ENCODE measurements at places on chromosomes 11 and 22.
A peak's percentile ranks its signal among the peaks of the same experiment; 100 is the strongest.

DNA sequence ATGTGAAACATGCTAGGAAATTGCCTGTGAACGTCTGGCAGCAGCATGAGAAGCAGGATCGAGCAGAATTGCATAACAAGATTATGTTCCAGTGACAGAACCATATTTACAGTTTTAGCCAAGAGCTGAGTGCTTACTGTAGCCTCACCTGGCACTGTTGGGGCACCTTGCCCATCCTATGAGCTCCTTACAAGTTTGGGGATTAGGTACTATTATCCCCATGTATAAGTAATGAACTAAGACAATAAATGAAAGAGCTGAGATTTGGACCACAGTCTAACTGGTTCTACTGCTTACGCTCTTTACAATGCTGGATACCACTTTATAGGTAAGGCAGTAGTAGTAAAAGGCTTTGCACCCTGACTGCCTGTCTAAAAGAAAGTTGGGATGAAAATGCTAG lies 17.1 kb upstream of the PATE1 start:
- peaks cover 29% of the 10 kb centered on the region for H3K27me3 ChIP-seq
- H3K4me1 ChIP-seq = no peaks in the 10 kb centered on the region
- DNase-seq = no peak
- no peak overlapping the region for H3K27ac ChIP-seq
- no peak overlapping the region for H3K4me3 ChIP-seq
- H3K36me3 ChIP-seq = no peaks in the 10 kb centered on the region

DNA sequence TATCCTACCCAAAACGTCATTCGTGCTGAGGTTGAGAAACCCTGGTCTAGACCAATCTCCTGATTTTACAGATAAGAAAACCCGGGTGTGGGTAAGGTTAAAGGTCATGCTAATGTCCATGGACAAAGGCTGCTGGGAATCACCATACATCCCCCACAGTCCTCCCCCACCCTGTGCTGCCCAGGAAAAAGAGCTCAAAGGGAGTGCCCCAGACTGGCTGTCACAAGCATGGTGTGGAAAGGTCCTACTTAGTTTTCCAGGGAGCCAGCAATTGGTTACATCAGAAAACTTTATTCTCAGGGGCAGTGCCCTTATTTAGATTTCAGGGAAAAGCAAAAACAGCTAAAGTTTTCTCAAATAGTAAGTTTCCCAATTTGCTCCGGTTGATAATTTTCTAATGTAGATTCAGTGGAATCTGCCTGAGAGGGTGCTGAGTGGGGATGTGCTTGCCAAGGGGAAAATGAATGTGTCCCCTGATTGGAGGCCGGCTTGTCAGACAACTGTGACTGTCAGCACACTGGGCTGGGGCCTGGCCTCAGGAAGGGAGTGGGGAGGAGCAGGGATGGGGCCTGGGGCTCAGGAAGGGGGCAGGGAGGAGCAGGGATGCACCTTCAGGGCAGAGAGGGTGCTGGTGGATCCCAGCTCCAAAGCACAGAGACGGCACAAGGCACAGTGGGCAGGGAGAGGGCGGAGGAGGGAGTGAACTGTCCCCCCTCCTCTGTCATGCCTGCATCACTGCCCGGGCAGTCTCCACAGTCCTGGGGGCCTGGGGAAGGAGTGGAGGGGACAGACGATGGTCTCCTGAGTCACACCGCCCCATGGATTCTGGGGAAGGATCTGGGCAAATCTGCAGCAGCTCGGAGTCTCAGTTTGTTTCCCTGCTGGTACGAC lies 263.6 kb downstream of the KIRREL3 start:
- no peaks in the 10 kb centered on the region for H3K36me3 ChIP-seq
- H3K4me3 ChIP-seq = no peak overlapping the region
- no peaks in the 10 kb centered on the region for H3K27me3 ChIP-seq

DNA sequence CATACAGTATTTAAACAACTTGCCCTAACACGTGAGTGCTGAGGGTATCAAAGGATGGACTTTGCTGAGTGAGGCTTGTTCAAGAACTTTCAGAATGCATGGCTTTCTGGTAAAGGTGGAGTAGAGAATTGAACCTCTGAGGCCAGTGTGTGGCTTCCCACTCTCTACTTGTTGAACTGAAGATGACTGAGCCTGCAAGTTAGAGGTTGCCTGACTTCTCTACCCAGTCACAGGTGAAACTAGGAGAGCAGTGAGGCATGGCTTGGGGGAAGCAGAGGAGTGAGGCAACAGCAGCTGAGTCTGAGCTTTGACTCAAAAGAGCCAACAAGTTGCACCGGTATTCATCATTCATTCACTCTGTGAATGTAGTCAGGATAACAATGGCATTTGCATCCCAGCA lies 256.4 kb upstream of the SESN3 start:
- no peak overlapping the region for H3K27ac ChIP-seq
- H3K4me1 ChIP-seq = peaks cover 16% of the 10 kb centered on the region
- H3K27me3 ChIP-seq = peaks cover 5% of the 10 kb centered on the region
- H3K36me3 ChIP-seq = peaks cover 3% of the 10 kb centered on the region
- H3K4me3 ChIP-seq = no peak overlapping the region

DNA sequence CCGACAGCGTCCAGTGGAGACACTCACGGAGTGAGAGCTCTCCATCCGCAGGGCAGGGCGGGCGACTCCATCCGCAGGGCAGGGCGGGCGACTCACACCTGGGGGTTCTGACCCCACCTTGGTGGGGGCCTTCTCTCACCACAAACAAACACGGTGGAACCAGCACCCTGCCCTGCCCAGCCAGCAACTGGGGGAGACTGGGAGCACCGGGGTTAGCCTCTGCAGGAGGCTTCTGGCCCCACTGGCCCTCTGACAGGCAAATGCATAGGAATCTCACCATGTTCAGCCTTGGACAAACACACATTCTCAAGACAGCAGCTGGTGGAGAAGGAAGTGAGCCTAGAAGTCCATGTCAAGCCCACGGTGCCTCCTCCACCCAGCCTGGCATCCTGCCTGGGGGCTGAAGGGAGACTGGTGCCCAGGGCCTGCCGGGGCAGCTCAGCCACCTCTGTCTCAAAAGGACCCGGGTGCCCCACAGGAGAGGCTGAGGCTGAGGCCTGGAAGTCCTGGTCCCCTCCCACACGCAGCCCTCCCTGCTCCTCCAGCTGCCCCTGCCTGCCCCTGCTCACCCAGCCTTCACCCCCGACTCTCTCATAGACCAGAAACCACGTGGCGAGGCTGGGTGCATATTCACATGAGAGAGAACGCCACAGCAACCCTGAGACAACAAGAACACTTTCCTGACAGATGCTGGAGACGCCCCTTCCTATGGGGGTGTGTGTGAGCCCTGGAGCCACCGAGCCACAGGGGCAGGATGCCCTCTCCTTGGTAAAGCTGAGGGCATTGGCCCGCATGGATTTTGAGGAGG lies 98.4 kb upstream of the B3GAT1 start:
- no peak overlapping the region for H3K27ac ChIP-seq
- no peak overlapping the region for H3K4me3 ChIP-seq
- H3K27me3 ChIP-seq = peaks cover 2% of the 10 kb centered on the region
- H3K36me3 ChIP-seq = no peaks in the 10 kb centered on the region
- no peak for DNase-seq

DNA sequence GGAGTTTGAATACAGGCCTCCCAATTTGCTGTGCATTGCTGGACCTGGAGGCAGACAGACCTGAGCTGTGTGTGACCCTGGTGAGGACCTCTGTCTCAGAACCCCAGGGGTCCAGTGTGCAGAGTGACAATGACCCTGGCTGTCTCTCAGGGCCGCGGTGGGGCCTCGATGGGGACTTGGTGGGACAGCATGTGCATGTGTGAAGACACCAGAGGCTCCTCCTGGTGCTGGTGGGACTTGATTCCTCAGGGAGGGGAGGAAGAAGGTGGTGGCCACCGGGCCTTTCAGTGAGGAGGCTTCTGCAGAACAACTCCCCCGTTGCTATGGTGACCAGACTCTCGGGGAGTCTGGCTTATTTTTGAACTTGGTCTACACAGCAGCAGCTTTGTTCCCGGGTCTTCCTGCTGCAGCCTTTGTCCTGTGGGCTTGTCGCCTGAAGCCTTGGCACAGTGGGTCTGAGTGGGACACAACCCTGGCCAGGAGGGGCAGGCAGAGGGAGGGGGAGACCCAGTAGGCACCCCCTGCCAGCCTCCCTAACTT lies 35.3 kb downstream of the MCM5 start:
- H3K4me1 ChIP-seq = peaks cover 8% of the 10 kb centered on the region
- peaks cover 8% of the 10 kb centered on the region for H3K36me3 ChIP-seq
- DNase-seq = no peak
- no peak overlapping the region for H3K4me3 ChIP-seq
- no peak overlapping the region for H3K27ac ChIP-seq

DNA sequence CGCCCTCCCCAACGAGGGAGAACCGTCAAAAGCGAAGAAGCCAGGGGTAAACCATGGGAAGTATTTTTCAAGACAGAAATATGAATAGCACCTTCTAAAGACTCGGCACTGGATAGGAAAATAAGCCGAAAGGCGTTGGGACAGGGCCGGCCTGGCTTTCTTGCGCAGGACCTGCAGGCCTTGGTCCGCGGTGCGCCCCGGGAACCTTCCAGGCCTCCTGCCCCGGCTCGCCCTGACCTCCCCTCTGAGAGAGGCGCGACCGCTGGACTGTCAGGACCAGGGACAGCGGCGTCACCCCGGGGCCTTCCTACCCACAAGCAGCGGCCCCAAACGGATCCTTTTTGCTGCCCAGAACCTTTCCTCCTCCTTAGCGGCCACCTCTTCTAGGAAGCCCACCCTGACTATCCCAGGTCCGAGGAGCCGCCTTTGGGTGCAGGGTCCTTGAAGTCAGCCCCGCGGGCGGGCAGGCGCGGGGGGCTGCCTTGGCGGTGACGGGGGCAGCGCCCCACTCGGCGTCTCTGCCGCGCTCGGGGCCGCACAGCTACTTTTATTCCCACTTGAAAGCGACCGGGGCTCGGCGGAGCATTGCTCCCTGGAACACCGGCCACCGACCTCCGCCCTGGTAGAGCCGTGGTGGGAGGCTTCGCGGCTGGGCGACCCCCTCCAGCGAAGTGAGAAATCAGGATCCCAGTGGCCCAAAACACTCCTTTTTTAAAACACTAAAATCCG lies 650 bp upstream of the MAPK11 start:
- peak; percentile 90 for DNase-seq
- no peaks in the 10 kb centered on the region for H3K27me3 ChIP-seq
- peak overlapping the region; percentile 58 for H3K4me3 ChIP-seq
- H3K4me1 ChIP-seq = peaks cover 23% of the 10 kb centered on the region

Data from osteocyte (in vitro differentiated cells).